ENCODE measurements at places on chromosomes 4 and X.

- no peak for DNase-seq
Measured at GRCh38 chr4:84099599-84099998, 399.5 kb downstream of the NKX6-1 start.

GRCh38 chr4:71283642-71284257, 55.1 kb upstream of the SLC4A4 start:
- no peak for DNase-seq

DNA sequence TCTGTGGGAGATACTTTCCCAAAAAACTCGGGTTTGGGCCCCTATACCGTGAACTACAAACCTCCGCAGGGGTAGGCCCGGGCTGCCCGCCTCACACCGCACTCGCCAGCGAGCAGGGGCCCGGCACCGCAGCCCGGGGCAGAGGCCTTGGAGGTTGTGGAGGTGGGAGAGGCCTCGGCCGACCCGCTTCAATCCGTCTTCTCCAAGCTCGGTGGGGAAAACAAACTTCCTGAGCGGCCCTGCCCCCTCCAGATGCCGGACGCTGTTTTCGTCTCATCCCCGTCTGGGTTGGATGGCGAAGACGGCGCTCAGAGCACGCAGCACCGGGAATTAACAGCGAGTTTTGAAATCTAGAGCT, 442 bp upstream of the MCUB start:
- DNase-seq, result no peak

DNA sequence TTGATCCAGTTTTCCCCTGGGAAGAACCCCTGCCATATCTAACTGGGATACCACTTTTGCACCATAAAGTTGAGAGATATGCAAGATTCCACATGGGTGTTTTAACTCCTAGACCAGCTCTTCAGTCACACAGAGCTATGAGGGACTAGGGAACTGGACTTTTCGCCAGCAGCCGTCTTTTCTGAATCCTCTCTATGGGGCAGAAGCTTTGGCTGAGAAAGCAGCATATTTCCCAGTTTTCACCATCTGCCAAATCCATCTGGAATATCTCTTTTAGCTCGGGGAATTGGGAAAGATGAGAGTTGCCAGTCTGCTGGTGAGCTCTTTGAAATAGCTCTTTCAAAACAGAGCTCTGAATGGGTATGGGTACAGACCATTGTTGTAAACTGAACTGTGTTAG, 20.9 kb downstream of the APOOL start:
- DNase-seq, result no peak

DNA sequence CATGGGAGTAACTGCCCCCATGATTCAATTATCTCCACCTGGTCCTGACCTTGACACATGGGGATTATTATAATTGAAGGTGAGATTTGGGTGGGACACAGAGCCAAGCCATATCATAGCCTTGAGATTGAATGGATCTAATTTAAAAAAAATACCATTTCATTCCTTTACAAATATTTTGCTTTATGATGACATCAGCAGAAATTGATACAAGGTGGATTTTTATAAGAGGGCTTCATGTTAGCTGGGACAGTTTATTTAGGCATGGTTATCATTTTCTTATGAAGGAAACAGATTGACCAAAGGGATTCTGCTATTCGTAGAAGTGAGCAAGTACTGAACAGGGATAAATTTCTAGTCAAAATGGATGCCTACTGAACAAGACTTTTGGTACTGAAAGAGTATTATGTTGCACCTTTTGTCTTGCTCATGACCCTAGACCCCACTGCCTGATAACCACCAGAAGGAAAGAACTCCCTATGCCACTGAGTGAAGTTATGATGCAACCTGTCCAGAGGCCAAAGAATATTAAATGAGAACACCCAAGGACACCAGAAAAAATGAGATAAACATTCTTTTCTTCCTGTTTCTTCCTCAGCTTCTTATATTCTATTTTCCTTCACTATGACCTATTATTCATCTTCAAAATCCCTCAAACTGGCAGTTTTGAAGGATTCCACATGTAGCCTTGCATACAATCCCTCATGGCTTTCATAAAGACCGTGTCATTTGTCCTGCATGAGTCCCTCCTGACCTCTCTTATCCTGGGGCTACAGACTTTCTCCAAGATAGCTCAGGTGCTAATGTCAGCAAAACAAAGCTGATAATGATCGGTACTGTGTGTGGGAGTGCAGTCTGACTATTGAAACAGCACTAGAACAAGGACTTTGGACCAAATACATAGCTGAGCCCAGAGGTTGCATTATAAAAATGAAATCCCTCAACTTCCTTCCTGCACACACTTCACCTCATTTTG, 118.3 kb downstream of the AFF2 start:
- no peak for DNase-seq

GRCh38 chr4:112289407-112290253, 3.9 kb upstream of the TIFA start:
- DNase-seq, result no peak

DNA sequence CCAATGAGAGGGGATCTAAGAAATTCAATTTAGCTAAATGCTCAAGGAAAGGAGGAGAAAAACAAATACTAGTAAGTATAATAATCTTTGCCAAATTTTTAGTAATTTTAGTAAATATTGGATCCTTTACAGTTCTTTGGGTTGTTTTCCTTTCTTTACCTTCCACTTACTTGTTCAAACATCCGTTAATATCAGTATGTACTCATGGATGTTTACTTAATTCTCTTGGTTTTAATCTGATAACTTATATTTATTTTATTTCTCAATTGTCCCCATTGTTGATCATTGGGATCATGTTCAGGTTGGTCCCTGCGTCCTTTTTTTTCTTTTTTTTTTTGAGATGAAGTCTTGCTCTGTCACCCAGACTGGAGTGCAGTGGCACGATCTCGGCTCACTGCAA, 46.9 kb downstream of the SPIN2B start:
- no peak for DNase-seq

GRCh38 chr4:24799544-24800324, 4.4 kb downstream of the SOD3 start:
- DNase-seq, result no peak

DNA sequence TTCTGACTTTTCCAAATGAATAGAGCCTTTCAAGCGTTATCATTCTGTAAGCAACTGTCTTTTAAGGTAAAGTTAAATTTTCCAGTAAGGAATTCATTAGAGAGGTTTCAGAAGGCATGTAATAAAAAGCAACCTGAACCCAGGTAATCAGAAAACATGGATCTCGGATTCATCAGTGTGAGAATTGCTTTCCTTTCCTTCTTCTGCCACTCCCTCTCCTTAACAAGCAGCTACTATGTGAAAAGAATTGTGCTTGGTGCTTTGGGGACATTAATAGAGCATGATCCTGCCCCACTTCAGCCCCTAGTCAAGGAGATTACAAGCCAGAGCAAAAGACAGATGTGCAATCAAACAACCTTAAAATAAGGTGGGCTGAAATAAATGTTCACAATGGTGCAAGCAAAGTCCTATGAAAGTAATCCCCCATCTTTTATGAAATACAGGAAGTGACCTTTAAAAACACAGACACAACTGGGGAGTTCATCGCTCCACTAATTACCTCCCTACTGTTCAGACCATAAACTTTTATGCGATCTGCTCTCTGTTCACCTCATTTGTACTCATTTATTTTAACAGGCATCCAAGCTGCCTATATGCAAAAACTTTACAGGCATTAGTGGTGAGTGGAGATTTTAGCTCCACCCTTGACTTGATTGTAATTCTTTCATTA, 122.9 kb upstream of the RASGEF1B start:
- no peak for DNase-seq

DNA sequence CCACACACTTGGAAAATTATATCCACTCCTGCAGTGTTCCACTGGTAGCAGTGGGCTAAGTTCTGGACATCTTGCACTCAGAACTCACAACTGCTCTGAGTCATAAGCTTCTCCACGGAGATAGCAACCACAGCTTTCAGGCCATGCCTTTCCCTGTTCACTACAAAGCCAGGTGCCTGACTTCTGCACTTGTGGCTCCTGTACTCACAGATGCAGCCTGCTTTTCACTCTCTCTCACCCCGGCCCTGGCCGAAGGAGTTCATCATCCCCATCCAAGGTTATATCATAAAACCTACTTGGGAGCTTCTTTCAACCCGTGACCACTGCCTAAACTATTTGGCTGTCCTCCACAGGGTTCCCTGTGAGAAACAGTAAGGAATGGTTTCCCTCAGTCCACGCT, 999.4 kb downstream of the GLUD2 start:
- no peak for DNase-seq

DNA sequence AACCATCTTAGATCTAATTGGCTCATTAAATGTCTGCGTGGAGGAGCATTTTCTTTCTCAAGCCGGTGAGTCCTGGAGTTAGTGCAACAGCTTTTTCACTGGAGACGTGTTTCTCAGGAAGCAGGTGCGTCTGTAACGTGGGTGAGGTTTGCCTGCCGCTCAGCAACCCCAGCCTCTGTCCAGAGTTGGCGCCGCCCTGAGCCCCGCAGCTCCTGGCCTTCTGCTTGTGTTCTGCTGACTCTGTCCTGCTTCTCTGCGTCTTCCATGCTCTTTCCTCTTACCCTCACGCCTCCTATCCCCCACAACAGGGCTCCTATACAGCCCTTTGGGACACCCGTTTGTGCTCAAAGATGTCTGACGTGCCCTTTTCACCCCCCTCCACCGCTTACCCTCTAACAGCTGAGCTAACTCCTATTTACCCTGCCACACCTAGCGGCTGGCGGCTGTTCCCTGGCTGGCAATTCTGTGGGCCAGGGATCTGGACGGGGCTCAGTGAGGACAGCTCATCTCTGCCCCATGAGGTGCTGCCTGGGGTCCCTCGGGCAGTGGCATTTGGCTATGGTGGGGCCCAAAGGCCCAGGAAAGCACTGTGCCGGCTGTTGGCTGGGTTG, 18.8 kb downstream of the DOK7 start:
- DNase-seq, result no peak

- no peak for DNase-seq
Measured at GRCh38 chr4:32929796-32930699, 2209.9 kb downstream of the PCDH7 start.

- no peak for DNase-seq
Measured at GRCh38 chr4:20666012-20666860, 34.0 kb upstream of the PACRGL start.

- DNase-seq, result no peak
Measured at GRCh38 chr4:6992728-6993677, 50.2 kb upstream of the TADA2B start.

- no peak for DNase-seq
Measured at GRCh38 chr4:110467400-110467799, 8.6 kb upstream of the ENPEP start.

- DNase-seq, result no peak
Measured at GRCh38 chr4:113977526-113977855, 2.0 kb downstream of the ARSJ start.

- DNase-seq, result no peak
Measured at GRCh38 chr4:94346541-94346940, 3.9 kb upstream of the HPGDS start.

- DNase-seq, result no peak
Measured at GRCh38 chr4:7795983-7796382, 143.7 kb downstream of the AFAP1 start.

- DNase-seq, result no peak
Measured at GRCh38 chrX:134782796-134783195, 124.5 kb upstream of the PLAC1 start.

- DNase-seq, result no peak
Measured at GRCh38 chr4:85929961-85930665, 429.7 kb downstream of the MAPK10 start.

DNA sequence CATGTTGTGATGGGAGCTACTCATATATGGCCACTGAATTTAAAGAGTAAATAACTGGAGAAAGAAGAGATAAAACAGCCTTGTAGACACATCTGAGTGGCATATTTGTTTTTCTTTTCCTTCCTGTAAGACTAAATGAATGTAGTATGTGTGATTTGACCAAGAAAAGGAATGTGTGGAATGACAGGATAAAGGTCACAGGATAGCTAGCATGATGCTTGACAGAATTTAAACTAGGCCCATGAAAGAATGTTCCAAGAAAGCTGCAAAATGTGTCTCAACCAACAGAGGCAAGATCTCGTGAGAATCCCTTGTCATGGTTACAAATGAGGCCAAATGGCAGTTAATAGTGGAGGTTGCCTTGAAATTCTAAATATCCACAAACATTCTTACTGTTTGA, 137.0 kb downstream of the KCNIP4 start:
- DNase-seq, result no peak

DNA sequence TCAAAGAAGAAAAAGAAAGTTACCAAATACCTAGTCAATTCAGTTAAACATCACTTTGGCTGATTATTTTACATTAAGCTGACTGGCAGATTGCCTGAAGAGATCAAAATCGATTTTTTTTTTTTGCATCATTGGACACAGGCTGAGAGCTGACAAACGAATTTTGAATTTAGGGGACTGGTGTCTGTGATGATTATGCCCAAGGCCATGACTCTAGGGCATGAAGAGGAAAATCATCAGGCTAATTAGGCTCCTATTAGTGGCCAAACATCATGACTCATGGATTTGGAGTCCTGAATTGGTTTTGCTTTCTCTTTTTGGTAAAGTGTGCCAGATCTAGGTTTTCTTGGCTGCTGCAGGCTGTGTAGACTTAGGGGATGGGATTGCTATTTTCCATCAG, 829.3 kb upstream of the LCORL start:
- DNase-seq, result no peak

DNA sequence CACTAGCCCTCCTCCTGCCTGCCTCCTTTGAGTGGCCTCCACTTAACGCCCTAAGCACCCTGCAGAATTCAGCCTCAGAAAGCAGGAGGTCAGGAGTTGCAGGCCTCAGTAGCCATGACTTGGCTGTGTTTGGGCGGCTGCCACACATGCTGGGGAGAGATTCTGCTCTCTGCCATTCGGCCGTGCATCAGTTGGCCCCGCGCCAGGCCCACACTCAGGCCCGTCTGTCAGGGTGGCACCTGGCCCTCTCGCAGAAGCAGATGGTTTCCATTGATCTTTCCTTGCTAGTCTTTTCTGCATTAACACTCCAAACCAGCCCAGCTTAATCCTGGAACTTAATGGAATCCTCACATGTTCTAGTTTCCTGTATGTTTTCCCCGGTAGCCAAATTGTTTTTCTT, 30.7 kb upstream of the ATP6AP2 start:
- no peak for DNase-seq

DNA sequence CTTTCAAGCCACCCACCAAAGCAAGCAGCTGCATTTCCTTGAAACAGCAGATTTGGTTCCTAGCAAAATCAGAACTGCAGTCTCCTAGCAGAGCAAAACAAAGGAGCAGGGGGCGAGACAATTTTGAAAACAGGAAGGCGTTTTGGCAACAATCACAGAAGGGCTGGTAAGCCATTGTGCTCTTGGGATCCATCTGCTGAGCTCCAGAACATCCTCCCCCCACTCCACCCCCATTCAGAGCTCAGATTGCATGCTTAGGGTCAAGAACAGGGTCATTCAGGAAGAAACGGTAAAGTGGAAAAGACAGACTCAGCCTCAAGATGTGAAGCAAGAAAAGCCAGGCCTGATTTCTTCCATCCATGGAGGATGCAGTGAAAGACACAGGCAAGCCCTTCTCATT, 7.6 kb upstream of the PCDH19 start:
- DNase-seq, result no peak

GRCh38 chr4:169295822-169296221, 25.1 kb upstream of the SH3RF1 start:
- DNase-seq, result no peak

DNA sequence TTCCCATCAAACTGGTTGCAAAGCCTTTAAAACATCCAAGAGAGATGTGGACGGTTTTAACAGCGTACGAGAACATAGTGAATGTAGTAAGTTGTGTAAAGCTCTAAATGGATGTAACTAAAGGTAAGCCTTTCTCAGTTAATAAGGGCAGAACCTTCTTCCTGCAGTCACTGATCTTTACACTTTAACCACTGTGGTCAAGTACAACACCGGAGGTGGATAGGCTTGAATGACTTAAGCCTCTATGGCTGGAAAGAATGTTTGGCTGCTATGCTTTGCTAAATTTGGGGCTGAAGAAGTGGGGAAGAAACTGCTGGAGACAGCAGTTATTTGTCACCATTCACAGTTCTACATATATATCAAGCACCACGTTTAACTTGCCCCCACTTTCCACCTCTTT, 285.1 kb upstream of the FMR1 start:
- DNase-seq, result no peak
